RWPE1 (cell line): ENCODE measurements at places on chromosomes 12 and 14.

GRCh38 chr14:63454863-63455622 lies 88.1 kb downstream of the PPP2R5E start:
- no peak for DNase-seq

GRCh38 chr12:132617135-132617701 lies 1.4 kb upstream of the P2RX2 start:
- DNase-seq = no peak

- DNase-seq = no peak
Measured at GRCh38 chr14:101772770-101773169, 11.3 kb downstream of the PPP2R5C start.

DNA sequence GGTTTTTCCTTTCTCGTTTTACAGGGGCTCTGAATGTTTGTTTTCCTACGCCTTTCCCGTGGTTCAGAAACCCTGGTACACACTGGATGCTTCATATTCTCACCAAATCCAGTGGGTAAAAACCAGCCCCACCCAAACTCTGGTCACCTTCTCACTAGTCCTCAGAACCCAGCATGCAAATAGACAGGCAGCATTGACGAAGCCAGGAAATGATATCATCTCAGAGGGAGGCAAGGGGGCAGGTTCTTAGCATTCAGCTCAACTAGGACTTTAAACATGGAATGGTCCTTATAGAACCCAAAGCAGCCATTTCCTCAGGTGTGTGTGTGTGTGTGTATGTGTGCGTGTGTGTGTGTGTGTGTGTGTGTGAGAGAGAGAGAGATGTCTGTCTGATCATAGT lies 142.0 kb downstream of the KCNK10 start:
- DNase-seq = no peak

DNA sequence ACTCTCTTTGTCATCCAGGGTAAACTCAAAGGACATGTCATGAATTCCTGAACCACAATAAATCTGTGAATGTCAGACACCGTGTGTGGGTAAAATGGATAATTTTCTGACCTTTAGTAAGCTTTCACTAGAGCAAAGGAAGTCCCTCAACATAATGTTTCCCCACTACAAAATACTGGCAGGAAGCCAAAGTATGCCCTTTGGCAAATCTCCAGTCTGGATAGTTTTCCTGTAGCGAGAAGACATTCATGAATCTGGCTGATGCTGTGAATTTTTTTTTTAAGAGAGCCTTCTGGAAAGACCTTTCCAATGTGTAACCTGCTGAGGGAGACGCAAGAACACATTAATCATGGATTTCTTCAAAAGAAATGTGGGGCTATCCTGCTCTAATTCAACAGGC lies 389.6 kb upstream of the DDHD1 start:
- no peak for DNase-seq

GRCh38 chr12:56146492-56147460 lies 5.6 kb upstream of the MYL6B start:
- no peak for DNase-seq
